ENCODE measurements at places on chromosomes 7 and 10.

DNA sequence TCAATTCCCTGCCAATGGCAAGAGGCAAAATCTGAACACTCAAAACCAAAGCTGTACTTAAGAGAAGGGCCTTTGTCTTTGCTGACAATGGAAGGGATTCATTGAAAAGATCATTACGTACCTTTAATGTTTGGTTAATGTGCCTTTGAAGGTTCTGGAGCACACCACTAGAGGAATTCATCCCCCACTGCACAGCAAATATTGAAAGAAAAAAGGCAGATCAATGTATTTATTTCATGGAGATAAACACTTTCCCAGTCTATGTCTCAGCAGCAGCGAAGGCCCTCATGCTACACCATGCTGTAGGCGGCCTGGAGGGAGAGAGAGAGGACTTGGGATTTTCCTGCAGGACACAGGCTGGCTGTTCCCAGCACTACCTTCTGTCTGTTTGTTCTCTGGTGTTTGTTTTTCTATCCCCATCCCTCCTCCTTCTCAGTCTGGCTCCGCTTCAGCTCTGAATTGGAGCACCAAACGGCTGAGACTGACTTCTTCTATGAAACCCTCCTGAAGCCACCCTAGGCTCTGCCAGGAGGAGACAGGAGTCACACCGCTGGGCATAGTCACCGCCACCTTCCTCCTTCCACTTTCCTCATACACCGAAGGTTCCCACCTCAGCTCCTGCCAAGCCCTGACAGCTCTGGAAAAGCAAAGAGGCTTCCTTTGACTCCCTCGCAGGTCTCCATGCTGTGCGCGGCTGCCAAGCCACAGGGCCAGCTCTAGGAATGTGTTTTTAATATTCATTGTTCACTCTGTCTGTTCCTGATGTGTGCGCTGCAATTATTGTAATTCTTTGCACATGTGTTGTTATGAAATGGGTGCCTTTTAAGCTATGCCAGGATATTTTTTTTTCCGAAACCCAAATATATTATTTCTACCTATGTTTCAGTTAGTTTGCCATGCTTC lies 301.5 kb downstream of the FZD1 start:
- peak; percentile 61 for DNase-seq

DNA sequence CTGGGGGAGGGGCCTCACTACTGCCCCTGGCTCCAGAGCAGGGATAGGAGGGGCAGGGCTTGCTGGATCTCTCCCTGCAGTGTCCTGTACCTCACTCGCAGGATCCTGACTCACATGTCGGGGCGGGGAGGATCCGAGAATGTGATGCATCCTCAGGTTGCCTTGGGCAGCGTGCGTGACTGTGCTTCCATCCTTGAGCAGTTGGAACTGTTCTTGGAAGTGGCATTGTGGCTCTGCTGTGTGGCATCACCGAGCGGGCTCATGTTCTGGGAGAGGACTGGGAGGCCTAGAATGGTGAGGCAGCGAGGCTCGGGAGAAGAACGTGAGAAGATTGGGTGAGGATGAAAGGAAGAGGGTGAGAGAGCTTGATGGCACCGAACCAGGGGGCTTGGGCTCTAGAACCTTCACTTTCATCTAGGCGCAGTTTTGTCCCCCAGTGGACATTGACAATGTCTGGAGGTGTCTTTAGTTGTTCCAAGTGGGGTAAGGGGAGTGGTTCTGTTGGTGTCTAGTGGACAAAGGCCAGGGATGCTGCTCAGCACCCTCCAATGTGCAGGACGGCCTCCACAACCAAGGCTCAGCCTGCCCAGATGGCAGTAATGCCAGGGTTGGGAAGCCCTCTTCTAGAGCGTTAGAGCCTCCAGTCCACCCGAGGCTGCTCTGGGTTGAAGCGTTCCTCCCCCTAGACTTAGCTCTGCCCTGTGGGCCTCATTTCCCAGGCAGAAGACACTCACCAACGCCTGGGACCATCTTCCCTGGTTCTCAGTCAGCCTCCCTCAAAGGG lies 8.4 kb downstream of the RARRES2 start:
- DNase-seq: no peak

GRCh38 chr10:59905731-59906416 lies 482 bp downstream of the CCDC6 start:
- peak; percentile 8 for DNase-seq

- peak; percentile 19 for DNase-seq
Observed at GRCh38 chr10:63003816-63004453, 129.2 kb upstream of the NRBF2 start.

GRCh38 chr7:74498996-74499834 lies 45.5 kb downstream of the GTF2IRD1 start:
- DNase-seq: peak; percentile 26

DNA sequence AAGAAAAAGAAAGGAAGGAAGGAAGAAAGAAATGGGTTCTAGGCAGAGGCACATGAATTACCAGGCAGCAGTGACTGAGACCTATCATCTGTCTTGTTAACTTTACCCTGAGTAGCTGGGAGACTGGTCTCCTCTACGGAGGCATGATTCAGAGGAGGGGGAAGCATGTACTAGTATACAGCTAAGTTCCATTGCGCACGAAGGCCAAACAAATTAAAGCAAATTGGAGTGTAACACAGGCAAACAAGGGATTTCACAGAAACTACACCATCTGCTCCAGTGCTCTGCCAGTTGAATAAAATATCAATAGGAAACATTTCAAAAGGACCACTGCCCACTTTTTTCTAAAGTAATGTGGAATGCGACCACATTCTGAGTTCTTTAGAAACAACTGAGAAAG lies 65.9 kb upstream of the RSU1 start:
- DNase-seq: no peak

GRCh38 chr7:37729181-37729580 lies 45.6 kb downstream of the GPR141 start:
- DNase-seq: no peak

DNA sequence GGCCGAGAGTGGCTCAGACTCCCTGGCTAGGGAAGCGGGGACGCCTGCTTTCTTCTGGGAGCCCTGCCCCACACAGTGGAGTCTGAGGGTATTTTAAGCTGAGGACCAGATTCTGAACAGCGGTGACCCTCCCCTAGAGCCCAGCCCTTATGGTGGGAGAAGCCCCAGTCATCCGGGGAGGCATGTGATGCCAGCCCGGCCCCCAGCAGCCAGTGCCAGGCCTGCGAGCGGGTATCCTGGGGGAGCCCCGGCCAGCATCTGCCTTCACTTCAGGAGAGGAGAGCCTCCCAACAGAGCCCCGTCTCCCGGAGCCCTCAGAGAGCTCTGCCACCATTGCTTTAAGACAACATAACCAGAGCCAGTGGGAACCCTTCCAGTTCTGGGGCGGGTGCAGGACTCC lies 41.5 kb upstream of the DNAJB6 start:
- no peak for DNase-seq

DNA sequence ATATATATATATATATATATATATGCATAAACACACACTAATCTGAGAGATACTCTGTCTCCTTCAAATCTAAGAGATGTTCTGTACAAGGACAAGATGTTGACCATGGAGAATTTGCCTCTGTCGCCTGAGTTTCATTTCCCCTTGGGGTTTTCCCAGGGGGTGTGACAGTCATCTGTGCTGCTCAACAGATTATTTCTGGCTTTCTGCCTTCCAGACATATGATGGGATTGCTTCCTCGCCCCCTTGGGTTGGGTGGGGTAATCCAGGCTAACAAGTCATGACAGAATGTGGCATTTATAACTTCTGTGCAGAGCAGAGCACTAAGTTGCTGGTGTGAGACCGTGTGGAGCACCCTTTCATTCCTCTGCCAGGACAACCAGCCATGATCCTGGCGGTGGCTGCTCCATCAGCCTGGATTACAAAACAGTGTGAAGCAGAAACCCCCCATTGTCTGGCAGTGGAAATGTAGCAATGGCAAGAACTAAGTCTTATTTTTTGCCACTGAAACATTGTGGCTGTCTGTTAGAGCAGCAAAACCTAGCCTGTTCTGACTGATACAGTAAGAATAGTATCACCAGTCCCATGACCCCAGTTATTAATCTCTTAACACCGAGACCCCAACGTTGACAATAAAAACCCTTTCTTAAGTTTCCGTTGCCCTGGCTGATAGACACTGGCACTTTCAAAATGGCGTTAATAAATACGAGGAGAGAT lies 13.7 kb upstream of the USP6NL start:
- DNase-seq: no peak

GRCh38 chr10:94631077-94631875 lies 52.3 kb upstream of the CYP2C18 start:
- no peak for DNase-seq

- DNase-seq: no peak
Observed at GRCh38 chr10:133186416-133187090, 26.5 kb downstream of the KNDC1 start.

DNA sequence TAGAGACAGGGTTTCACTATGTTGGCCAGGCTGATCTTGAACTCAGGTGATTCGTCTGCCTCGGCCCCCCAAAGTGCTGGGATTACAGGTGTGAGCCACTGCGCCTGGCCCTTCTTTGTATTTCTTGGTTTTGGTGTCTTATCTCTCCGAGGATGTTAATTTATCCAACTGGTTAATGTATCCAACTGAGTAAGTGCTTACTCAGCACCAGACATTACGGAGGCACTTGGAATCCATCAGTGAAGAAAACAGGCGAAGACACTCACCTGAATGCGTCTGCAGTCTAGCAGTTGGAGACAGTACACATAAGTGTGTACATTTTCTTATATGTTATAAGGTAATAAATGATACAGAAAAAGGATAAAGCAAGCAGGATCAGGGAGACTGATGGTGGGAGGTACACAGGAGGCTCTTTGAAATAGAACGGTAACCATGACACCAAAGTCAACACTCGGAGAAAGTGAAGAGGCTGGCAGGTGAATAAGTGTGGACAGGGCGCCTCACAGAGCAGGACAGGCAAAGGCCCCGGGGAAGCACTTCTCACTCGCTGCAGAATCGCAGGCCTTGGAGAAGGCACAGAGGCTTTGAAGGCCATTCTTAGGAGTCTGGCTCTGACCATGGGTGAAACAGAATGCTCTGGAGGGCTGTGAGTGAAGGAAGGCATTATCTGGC lies 73.1 kb downstream of the LANCL2 start:
- DNase-seq: no peak

DNA sequence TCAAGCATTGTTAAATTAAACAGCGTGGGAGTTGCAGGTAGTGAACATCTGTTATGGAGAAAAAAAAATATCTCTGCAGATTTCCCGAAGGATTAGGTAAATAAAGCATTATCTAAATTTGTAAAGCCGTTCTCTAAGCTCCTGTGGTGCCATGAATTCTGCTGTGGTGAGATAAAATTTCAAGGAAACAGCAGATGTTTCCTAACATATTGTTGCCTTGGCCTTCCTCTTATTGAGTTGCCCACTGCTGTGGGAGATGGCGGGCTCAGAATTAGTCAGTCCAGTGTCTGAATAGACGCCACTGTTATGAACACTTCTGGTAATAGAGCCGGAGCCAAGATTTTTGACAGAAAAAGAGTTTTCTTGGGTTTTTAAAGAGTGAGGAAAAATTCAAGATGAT lies 82.6 kb upstream of the ELMO1 start:
- DNase-seq: no peak

- DNase-seq: peak; percentile 4
Observed at GRCh38 chr10:29119374-29119773, 169.5 kb upstream of the LYZL1 start.

DNA sequence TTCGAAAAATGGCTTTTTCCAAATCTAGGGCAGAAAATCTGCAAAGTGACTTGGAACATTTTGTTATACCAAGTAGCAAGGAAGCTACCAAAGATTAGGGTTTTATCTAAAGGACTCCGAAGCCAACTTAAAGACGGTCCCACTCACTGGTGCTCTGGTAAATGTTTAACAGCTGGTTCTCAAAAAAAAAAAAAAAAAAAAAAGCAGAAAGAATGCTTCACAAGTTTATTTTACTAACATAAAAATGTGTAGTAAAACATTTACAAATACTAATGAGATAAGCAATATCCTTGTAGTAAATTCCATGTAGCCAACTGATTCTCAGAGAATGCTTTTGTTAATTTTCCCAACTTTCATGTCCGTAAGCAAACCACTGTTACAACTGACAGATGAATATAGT lies 38.4 kb downstream of the TAF3 start:
- no peak for DNase-seq

GRCh38 chr7:95432606-95433005 lies 2.2 kb downstream of the PON2 start:
- DNase-seq: no peak

GRCh38 chr7:25694699-25695098 lies 457.3 kb upstream of the NFE2L3 start:
- DNase-seq: peak; percentile 36

GRCh38 chr10:34850558-34850957 lies 35.5 kb upstream of the PARD3 start:
- no peak for DNase-seq

DNA sequence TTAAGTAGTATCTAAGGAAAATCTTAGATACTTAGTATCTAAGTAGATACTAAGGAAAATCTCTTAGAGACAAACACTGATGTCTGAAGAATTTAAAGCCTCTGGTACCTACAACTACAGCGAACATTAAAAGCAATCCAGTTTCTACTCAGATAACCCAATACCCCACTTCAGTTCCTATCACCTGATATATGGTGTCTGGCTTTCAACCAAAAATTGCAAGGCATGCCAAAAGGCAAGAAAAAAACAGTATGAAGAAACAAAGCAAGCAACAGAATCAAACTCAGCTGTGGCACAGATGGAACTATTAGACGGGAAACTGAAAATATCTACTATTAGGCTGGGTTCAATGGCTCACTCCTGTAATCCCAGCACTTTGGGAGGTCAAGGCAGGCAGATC lies 31.1 kb downstream of the ARHGAP12 start:
- peak; percentile 46 for DNase-seq
